ENCODE measurements at places on chromosomes 5 and 9.

DNA sequence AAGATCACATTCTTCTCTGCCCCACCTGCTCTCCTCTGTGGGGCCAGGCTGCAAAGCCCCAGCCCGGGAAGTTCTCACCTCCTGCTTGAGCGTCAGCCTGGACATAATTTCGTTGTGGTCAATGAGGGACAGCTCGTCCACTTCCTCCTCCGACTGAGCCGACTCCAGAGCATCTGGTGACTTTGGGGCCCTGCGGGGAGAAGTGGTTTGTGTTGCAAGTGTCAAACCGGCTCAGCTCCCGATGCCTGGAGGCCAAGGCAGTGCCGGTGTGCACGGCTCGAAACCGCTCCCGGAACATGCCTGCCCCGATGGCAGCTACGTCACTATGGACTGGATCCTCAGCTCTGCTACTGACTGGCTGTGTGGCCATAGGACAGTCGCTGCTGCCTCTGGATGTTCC, 52.8 kb downstream of the PRRT1B start:
- DNase-seq = no peak

- no peak for DNase-seq
Measured at GRCh38 chr5:119071561-119071995, 691 bp downstream of the DMXL1 start.

GRCh38 chr5:34543687-34544086, 112.4 kb upstream of the RAI14 start:
- no peak for DNase-seq

DNA sequence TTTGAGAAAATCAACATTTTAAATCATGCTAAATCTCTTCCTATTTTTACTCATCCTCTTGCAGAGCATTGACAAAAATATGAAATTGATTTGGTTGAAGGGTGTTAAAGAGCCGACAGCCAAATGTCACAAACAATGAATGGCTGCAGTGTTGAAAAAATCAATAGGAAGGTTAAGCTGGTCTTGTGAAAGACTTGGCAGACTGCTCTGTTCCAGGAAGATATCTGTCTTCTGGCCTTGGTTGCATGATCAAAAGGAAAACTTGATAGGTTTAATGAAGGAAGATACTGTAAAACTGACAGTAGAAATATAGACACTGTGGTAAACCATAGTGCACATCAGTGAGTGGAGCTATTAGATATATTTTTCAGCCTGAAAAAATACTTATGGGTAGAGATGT, 103.6 kb downstream of the PBX3 start:
- DNase-seq = no peak

DNA sequence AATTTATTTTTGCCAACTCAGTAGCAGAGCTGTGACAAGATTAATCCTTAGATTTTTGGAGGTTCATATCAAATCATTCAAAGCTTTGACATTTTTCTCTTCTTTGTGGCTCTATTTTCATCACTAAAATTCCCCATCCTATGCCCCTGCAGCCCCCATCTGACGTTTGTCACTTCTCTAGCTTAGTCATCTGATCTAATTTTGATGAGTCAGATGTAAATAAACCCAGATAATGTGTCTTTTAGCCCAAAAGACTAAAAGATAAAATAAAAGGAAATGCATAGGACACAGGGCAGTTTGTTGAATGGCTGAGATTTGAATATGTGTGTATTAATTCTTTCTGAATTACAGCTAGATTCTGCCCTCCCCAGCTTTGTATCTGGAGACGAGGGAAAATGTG, 897 bp upstream of the HSPB3 start:
- DNase-seq = no peak

GRCh38 chr5:125530833-125531615, 784.6 kb upstream of the ZNF608 start:
- DNase-seq = no peak

DNA sequence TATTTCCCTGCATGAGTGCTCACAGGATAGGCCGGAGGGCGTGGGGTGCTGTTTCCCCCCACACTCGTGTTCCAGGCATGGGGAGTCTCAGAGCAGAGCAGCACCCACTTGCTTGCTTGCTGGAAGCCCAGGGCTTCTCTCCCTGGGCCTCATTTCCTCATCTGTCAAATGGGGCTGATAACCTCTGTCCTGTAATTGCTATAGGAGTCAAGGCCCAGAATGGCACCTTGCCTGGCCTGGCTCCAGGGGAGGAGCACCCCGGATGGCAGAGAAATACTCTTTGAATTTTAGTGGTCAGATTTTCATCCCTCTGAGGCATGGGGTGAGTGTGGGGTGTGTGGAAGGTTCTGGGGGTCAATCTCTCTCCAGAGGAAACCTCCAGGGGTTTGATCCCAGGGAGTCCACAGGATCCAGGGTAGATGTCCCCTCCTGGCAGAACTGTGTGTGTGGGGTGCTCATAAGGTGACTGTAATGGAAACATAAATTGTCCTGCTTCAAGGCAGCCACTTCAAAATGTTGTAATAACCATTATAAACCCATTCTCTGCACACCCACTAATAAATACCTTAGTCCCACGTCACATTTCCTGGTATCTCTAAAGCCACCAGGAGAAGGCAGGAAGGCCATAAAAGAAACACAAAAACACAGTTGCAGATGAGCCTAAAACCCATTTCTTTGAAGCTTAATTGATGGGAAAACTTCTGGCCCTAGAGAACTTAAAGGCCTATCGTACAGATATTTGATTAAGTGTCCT, 272.2 kb downstream of the FSTL4 start:
- no peak for DNase-seq

DNA sequence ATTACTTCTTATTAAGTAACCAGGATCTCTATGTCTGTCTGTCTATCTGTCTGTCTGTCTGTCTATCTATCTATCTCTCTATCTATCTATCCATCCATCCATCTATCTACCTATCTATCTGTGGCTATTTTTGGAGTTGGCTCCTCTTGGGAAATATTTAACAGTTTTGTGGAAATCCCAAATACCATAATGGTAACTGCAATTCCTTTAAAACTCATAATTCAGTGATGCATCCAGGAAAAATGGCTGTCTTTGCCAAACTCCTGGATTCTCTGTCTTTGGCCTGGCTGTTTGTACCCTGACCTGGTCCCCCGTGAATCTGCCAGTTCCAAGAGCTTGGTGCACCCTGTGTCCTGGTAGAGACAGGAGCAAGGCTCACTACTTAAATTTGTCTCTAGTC, 197.0 kb downstream of the PCSK1 start:
- DNase-seq = no peak

- no peak for DNase-seq
Measured at GRCh38 chr9:36551910-36552309, 20.8 kb upstream of the MELK start.

DNA sequence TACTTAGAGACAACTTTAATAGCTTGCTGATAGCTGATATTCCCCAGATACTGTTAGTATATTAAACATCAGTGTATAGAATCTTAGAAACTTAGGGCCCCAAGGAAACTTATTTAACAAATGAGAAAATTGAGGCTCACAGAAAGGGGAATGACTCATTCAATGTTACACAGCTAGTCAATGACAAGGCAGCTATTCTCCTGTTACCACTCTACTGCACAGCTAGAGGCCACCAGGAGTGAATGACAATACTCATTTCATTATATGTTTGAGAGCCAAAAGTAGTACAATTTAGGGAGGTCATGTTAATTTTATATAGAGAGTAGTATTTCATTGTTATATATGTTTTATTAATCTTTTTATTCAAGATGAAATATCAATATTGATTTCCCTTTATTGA, 33.2 kb upstream of the PCDHB1 start:
- no peak for DNase-seq

- DNase-seq = no peak
Measured at GRCh38 chr5:78503958-78504653, 143.7 kb downstream of the SCAMP1 start.

- no peak for DNase-seq
Measured at GRCh38 chr5:139524940-139525585, 36.1 kb upstream of the UBE2D2 start.

DNA sequence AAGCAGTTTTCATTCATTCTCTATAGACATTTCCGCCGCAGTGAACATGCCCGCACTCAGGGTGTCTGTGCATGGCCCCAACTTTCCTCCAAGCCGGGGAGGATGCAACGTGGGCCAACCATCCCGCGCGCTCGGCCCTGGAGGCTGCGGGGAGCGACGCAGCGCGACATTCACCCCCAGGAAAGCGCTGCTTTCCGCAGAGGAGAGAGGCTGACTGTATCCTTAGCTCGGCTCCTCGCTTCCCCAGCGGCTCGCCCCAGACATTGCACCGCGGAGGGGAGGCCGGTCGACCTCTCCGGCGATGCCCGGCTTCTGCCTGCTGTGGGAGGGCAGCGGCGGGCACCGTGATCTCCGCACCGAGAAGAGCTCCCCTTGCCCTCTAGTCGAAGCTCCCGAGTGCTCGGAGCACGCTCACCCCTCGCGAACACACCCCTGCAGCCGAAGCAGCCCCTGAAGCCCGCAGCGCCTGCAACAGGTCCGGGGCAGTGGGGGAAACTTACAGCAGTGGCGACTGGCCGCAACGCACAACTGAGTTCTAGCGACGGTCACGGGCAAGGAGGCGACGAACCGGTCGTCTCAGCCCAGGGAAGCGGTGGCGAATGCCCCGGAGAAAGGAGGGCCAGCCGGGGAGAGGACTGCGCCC, 600 bp downstream of the ENC1 start:
- DNase-seq = peak; percentile 75

DNA sequence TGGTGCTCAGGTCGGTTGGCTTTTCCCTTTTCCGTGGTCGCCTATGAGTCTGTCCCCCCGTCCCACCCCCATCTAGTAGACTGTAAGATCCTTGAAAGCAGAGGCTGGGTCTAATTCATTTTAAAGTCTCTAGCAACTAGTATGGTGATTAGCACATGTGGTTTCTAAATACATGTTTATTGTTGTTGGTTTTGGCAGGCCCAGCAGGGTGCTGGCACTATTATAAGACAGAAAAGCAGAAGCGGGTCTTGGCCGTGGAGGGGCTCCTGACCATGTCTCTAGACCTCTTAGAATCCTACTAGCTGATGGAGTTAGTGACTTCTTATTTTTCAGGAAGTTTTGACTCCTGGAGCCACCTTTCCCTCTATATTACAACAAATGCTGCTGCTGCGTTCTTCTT, 61.5 kb upstream of the TNFSF8 start:
- no peak for DNase-seq

- DNase-seq = no peak
Measured at GRCh38 chr5:123133438-123134100, 44.5 kb downstream of the PRDM6 start.
